ENCODE measurements at places on chromosomes 2 and 18. TPM values are rescaled to one million over a fixed set of nuclear protein-coding genes. Genes with fewer than 3 reads are reported as not detected.

SH3BP4 gene
- 49.7 TPM for total RNA-seq

COX7A2L gene
- total RNA-seq = 197 TPM

EFEMP1 gene
- total RNA-seq = 1,009 TPM

SIX2 gene
- total RNA-seq = 2.9 TPM

RGPD3 gene
- total RNA-seq = 0.45 TPM

SNORC gene
- 0.72 TPM for total RNA-seq

GPBAR1 gene
- total RNA-seq = not detected

SERPINB10 gene
- total RNA-seq = not detected

GCG gene
- not detected for total RNA-seq

SRD5A2 gene
- total RNA-seq = not detected

ALKAL2 gene
- total RNA-seq = 1.3 TPM

HOXD12 gene
- total RNA-seq = not detected

ALLC gene
- total RNA-seq = not detected

ABCG8 gene
- total RNA-seq = not detected

HAAO gene
- 0.90 TPM for total RNA-seq

DNA sequence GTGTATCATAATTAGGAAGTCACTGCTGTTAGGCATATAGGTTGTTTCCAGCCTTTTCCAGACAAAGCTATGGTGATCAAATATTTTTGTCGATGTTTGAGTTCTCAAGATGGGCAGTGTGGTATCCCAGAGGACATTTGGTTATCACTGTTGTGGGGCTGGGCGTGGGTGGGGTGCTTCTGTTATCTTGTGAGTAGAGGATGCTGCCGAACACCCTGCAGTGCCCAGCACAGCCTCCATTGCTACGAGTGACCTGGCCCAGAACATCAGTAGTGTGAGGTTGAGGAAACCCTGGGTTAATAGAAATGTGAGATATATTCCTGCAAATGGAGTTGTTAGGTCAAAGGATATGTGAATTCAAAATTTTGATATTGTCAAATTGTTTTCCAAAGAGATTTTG, 33.2 kb downstream of the ZNF236 start:
- DNase-seq = no peak

- no peak for DNase-seq
Measured at GRCh38 chr2:178068823-178069454, 3.6 kb downstream of the PDE11A start.

- no peak for DNase-seq
Measured at GRCh38 chr2:217749008-217749407, 253.8 kb downstream of the TNS1 start.

GRCh38 chr2:69943843-69944525, 17.4 kb downstream of the ASPRV1 start:
- no peak for DNase-seq

DNA sequence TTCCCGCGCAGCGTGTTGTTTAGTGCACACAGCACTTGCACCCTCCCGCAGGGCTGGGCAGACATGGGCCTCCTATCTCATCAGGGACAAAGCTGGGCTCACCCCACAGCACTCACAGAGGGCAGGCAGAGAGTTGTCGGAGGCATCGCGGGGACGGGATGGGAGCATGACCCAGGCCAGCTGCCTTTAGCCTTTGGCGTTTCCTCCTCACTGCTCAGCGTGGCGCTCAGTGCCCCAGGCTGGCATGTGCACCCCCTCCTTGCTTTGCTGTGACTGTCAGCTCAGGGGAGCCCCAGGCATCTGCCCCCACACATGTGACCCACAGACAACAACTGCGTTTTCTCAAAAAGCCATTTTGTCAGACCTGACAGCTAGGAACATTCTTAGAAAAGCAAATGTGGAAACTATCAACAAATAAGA, 101.1 kb downstream of the RNF144A start:
- DNase-seq = no peak

GRCh38 chr2:28348921-28349320, 43.7 kb upstream of the FOSL2 start:
- DNase-seq = no peak

GRCh38 chr2:177712462-177712861, 319.9 kb downstream of the AGPS start:
- DNase-seq = no peak

GRCh38 chr2:213923543-213923942, 487.3 kb upstream of the VWC2L start:
- no peak for DNase-seq

DNA sequence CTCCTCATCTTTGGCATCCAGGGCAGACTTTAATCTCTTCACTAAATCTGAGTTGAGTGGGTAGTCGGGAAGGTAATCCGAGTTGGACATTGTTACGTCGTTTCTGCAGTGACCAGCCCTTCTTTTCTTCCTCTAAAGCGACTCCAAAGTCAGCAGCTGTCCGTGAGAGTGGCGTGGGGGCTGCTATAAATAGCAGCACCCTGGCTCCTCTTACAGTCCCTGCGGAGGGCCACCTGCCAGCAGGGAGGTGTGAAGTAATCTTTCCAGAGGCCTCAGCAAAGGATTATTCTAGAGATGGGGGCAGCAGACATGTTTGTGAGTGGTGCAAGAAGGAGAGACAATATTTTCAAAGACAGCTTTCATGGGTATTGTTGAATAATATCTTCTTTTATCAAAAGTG, at the start of gene ASB18:
TSS of gene ASB18 (minus strand) at position 151 of the 400 bp plus-strand sequence. CDS start at position 90, 61 bp downstream.
- no peak for DNase-seq

GRCh38 chr2:29113027-29113686, 2.1 kb upstream of the CLIP4 start:
- DNase-seq = peak; percentile 46

DNA sequence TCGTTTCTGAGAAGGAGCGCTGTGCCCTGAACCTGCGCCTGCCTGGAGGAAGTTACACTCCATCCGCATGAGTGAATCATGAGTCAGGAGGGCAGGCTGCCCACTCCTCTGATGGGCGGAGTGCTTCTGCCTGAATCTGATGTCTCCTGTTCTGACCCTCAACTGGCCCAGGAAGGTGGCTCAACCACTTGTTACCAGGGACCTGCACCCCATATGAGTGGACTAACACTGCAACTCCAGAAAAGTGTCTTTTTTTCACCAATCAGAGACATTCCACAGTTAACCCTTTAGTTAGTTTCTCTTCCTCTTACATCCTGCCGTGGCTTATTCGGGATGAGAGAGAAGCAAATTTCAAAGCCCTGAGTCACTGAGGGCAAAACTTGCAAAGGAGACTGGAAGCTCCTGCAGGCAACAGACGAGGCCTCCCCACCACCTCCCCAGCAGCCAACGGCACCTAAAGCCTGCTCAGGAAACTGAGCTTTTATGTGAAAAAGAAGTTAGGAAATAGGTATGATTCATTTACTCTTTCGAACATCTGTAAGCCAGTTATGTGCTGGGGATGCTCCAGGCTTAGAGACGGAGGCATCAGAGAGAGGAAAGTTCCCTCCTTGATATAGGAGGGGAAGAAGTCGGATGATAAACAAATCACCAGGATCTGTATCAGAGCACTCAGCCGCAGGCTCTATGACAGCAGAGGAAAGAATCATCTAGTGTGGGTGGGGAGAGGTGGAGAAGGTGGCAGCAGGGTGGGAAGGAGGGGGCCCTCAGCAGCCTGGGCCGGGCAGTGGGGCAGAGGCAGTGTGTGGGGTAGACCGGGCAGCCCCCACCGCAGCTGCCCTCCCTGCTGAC, 30.9 kb downstream of the MBP start:
- DNase-seq = peak; percentile 98

GRCh38 chr2:10149635-10150034, 27.1 kb downstream of the RRM2 start:
- DNase-seq = no peak

DNA sequence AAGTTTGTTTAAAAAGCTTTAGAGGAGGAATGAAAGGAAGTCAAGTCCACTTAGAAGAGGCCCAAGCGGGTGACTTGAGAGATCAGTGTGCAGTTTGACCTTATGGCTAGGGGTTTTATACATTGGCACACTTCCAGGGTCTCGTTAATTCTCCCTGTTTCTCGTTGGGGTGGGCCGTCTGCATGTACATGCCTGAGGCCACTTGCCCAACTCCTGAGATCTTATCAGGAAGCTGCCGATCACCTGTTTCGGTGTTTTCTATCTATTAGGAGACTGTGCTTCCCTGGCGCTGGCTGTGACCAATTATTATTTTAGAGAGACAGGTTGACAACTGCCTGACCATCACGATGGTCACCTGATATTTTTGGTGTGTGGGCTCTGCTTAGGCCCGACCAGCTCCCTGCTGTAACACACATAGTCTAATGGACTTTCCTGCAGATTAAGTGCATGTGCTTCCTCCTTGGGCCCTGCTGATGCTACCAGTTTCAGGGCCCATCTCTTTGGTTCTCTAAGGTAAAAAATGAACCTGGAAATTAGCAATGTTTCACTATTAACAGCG, 31.0 kb upstream of the MSH6 start:
- no peak for DNase-seq

DNA sequence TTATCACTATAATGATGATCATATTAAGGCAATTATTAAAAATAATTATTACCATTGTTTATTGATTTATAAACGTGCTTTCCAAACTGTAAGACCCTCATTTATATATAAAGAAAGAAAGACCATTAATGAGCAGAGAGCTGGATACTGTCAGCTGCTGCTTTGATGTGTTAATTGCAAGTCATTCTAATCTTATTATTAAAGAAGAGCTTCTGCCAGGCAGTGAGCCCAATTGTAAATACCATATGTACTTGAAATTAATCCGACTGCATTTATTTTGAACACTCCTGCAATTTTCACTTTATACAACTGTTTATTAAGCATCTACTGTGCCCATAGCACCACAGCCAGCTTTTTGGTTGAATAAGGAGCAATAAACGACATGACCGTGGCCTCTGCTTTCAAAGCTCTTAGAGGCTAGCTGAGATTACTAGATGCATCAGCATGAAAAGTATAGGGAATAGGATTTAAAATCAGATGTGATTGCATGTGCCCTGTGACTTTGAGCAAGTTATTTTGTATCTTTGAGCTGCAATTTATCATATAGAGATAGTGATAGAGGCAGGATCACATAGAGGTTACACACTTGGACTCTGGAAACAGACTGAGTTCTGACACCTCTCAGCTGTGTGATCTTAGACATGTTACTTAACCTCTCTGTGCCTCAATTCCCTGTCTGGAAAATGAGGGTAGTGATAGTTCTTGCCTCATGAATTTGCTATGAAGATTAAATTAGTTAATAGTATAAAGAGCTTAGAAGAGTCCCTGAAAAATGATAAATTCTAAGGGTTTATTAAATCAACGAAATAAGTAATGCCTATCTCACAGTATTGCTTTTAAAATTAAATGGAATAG, 83.4 kb downstream of the MYCN start:
- no peak for DNase-seq

DNA sequence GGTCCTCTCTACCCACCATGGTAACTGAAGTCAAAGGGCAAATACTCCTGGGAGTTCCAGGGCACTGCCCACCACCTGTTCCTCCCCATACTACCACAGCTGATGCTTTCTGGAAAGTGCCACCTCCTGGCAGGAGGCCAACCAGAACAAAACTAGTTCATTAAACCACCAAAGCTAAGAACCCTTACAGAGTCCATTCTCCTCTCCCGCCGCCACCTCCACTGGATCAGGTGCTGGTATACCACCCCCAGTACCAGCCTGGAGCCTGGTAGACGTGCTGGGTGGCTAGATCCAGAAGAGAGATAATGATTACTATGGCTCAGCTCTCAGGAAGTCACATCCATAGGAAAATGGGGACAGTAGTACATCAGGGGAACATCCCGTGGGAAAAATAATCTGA, 300.9 kb downstream of the RIT2 start:
- DNase-seq = no peak

- DNase-seq = no peak
Measured at GRCh38 chr2:28338831-28339321, 53.8 kb upstream of the FOSL2 start.

DNA sequence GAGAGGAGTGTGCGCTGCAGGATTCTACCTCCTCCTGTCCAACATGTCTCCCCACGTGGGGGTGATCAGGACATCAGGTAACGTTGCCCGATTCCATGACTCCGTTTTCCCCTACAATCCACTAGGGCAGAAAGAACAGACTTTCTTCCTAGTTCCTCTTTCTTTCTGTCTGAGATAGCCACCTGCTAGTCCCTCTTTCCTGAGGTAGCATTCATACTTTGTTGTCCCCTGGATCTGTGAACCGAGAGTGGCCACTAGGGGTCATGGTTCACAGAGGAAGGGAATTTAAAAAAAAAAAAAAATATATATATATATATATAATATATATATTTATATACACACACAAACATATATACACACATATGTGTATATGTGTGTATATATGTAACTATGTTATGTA, 210.0 kb upstream of the ZNF521 start:
- DNase-seq = peak; percentile 11

- DNase-seq = no peak
Measured at GRCh38 chr18:49795612-49796552, 17.5 kb downstream of the ACAA2 start.

GRCh38 chr2:101464841-101465240, 10.1 kb downstream of the RFX8 start:
- peak; percentile 56 for DNase-seq

GRCh38 chr2:29991086-29991485, 69.7 kb upstream of the ALK start:
- DNase-seq = no peak

GRCh38 chr2:86036669-86037138, 69.0 kb downstream of the POLR1A start:
- DNase-seq = no peak

GRCh38 chr2:140085674-140086073, 1305.5 kb upstream of the NXPH2 start:
- DNase-seq = peak; percentile 26

GRCh38 chr2:160207804-160208654, 8.0 kb upstream of the ITGB6 start:
- DNase-seq = peak; percentile 93

- DNase-seq = no peak
Measured at GRCh38 chr2:88081924-88082608, 14.4 kb downstream of the SMYD1 start.

- no peak for DNase-seq
Measured at GRCh38 chr2:230335864-230336506, 9.0 kb downstream of the SP140L start.

- no peak for DNase-seq
Measured at GRCh38 chr2:165637396-165637795, 156.7 kb downstream of the GALNT3 start.

Measured in fibroblast of the aortic adventitia (primary cell).